ENCODE measurements at places on chromosomes 5 and 9. TPM values are rescaled to one million over a fixed set of nuclear protein-coding genes. Genes with fewer than 3 reads are reported as not detected.

IL17B gene
- total RNA-seq = not detected

PRSS3 gene
- not detected for total RNA-seq

GRCh38 chr5:174523311-174524071, 200.9 kb upstream of the MSX2 start:
- no peak for DNase-seq

ITGA2 gene
- total RNA-seq = 10.2 TPM

RNF180 gene
- total RNA-seq = not detected

GRCh38 chr9:37374892-37375291, 47.6 kb upstream of the GRHPR start:
- no peak for DNase-seq

- no peak for DNase-seq
Observed at GRCh38 chr5:43418561-43418960, 6.4 kb upstream of the CCL28 start.

GRCh38 chr9:1938675-1939170, 76.4 kb upstream of the SMARCA2 start:
- no peak for DNase-seq

DNA sequence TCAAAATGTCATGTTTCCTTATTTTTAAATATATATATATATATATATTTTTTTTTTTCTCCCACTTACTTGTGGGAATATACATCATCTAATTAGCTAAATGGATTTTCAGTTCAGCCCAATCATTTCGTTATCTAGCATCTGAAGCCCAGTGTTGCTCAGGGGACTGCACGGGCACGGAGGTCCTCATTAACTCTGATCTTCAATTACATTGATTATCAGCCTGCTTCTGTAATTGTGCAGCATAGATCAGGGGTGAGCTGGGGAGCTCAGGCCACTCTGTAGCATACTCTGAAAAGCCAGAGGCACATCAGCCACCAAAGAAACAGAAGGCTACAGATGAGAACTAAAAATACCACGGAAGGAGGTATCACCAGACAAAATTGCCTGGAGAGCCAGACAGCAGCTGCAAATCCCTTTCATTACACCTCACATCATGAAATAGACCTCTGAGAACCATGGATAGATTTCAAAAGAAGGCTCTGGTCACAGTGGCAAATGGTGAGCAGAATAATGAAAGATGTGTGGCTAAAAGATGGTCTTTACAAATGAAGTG, 326.4 kb downstream of the TRIM32 start:
- DNase-seq = no peak

DNA sequence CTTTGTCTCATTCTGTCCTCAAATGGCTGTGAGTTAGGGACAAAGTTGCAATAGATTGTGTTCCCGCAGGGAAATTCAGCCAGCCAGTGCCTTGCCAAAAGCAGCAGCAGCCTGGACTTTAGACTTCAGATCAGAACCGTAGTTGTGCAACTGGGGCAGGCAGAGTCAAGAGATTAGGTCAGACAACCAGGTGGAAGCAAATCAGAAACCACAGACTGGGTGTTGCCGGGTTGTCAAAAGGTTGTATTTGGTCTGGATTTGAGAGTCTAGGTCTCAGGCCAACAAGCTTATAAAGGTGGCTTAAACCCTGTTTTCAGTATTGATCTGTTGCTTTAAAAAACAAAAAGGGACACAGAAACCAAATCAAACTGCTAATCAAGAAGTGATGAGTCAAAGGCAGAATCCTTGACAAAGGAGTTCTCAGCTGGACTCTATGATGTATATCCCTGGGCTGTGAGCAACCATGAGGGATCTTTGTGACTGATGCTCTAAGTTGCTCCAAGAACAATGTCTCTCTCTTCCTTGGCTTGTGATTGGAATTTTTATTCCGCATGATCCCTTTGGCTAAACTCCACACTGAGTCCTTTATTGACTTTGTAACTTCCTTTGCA, 20.9 kb downstream of the RFK start:
- no peak for DNase-seq

- DNase-seq = no peak
Observed at GRCh38 chr9:126171641-126172040, 155.0 kb upstream of the MVB12B start.

GRCh38 chr5:146447734-146448380, 724 bp downstream of the TCERG1 start:
- peak; percentile 46 for DNase-seq

DNA sequence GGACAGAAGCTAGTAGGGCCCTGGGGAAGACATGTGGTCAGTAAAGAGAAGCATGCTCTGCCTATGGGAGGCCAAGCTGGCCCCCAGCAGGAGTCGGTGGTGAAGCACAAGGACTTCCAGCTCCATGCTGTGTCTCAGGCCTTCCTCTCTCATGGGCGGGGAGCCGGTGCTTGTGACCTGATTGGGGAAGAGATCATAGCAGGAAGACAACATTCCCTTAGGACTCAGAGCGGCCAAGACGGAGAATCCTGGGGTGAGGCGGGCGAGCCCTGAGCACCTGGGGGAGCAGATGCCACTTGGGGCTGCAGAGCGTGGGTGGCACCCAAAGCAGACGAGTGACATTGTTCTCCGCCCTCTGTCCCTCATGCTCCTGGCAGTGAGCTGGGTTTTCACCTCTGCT, 33.3 kb upstream of the CNOT6 start:
- no peak for DNase-seq

DNA sequence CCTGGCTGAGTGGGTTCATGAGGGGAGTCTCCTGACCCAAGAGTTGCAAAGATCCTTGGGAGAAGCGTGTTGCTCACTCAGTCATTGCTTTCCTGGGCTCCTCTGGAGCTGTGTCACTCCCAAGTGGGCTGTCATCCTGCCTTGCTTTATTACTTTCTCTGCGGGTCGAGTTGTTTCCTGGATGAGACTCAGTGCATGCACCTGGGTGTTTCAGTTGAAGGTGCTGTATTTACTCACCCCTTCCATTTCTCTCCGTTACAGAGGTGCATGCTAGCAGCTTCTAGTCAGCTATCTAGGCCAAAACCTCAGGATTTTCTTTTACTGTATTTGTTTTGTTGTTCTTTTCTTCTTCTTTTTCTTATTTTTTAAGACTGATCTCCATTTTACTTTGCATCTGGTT, 785.5 kb upstream of the EDIL3 start:
- no peak for DNase-seq

DNA sequence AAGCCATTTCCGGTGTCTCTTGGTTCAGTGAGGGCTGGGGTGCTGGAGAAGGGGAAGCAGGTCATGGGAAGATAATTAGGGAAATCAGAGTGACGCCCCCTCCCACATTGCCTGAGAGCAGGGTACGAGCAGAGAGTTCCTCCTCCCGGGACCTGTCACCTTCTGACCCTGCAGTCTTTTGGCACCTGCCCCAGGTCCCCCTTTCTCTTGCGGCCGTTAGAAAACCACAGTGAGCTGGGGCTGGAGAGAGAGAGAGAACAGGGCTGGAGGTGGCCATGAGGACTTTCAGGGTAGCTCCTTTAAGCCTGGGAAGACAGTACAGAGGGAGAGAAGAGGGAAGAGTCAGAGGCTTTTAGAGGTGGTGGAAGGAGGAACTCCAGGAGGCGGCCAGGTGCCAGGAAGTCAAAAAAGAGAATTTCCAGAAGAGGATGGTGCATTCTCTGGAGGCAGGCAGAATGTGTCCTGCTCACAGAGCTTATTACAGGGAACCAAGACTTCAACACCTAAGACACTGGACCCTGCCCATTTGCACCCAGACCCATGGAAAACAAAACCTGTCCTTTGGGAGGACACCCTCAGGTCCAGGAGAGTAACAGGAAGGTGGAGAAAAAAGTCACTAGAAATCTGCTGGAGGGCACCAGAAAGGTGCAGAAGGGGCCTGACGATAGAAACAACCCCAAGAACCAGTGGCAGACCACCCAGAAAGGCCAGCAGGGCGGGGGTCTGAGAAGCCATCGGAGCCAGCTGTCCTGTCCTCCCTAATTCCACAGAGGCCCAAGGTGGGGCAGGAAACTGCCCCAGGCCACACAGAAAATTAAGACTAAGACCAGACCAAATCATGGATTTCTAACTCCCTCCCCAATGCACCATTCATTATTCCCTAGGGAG, 6.5 kb upstream of the ACSL6 start:
- no peak for DNase-seq

DNA sequence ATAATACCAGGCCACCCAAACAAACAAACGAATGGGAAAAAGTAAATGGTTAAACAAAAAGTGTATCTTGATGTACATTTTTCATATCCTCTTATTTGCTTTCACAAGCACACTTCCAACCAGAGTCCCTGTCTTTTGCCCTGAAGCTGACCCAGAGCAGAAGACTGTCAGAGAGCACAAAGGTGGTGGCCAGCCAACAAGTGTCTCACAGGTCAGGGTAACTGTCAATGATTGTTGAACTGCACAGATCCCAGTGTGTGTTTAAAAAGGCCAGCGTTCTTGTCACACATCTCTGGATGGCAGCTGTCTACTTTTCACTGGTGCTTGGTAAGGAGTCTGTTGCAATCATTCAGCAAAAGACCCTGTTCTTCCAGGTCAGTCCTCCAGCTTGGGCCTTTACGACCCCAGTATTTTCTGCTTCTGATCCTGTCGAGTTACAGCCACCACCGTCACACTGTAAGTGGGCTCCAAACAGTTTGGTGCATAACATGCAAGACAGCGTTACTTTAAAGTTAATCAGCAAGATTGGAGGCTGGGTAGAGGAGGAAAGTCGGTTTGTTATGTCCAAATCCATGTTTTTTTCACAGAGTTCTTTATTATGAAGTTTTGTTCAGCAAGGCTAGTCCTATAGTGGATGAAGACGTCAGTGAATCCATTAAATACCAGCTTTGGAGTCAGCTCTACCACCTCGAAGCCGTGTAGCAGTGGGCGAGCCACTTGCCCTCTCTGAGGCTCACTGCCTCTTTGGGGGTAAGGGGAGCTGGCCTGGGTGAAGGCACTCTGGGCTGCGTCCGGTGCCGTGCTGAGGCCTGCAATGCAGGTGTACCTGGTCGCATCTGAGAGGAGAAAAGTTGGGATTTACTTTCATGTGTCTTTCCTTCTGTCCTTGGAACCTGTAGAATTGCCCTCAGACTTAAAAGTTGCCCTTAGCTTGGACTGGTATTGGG, 265.7 kb downstream of the AOPEP start:
- DNase-seq = no peak

- no peak for DNase-seq
Observed at GRCh38 chr5:150043657-150044328, 42.6 kb downstream of the CSF1R start.

ANKH gene
- 83.7 TPM for total RNA-seq

TMOD1 gene
- total RNA-seq = 1.5 TPM

DNA sequence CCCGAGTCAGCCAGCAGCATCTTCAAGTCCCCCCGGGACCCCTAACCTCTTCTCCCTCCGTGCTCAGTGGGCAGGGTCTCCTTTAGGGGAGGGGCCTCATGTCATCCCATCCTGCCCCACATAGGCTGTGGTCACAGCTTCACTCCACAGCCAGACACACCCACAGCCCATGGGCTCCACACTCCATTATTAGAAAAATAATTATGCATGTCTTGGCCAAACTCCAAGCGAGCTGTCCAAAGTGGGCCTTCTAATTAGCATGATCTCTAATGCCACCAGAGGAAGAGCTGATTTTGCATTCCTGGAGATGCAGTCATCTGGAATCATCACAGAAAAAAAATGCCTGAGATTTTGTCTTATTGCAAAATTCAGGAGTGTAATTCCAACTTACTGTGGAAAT, 418.2 kb downstream of the IRX2 start:
- DNase-seq = no peak

Data from activated CD4-positive, alpha-beta memory T cell treated with anti-CD3 and anti-CD28 coated beads, Interleukin-2, amount 10 ng/mL, durations not matched to agents 7 days and 5 days (primary cell).